Tracheal epithelial cell (primary cell): ENCODE measurements at places on chromosomes 12 and 14. TPM values are rescaled to one million over a fixed set of nuclear protein-coding genes. Genes with fewer than 3 reads are reported as not detected.

The WNT1 gene
- total RNA-seq = not detected in 2 replicates

The CMKLR1 gene
- not detected in 2 replicates for total RNA-seq

The VAMP1 gene
- under 0.01 and 0.21 TPM in 2 replicates for total RNA-seq

The TAMALIN gene
- total RNA-seq = 0.48 TPM in 1 of 2 replicates, not detected in the other

The GPR132 gene
- 0.24 TPM in 1 of 2 replicates, not detected in the other for total RNA-seq

The ANO4 gene
- total RNA-seq = 0.43 and 1.9 TPM in 2 replicates

The ARHGEF40 gene
- 11.5 and 18.3 TPM in 2 replicates for total RNA-seq

The AQP2 gene
- under 0.01 TPM in 1 of 2 replicates, not detected in the other for total RNA-seq

The LTB4R gene
- total RNA-seq = 13.5 and 13.6 TPM in 2 replicates

The PCED1B gene
- total RNA-seq = 0.48 and 0.85 TPM in 2 replicates

The TMPRSS12 gene
- total RNA-seq = not detected in 2 replicates

The SRGAP1 gene
- 3.1 and 6.6 TPM in 2 replicates for total RNA-seq

The MFAP5 gene
- total RNA-seq = 0.72 and 11.5 TPM in 2 replicates

The IPO4 gene
- total RNA-seq = 45.6 and 64.3 TPM in 2 replicates

The SIX6 gene
- not detected in 2 replicates for total RNA-seq

The DBX2 gene
- total RNA-seq = not detected in 2 replicates

The SIX1 gene
- total RNA-seq = 4.1 and 10.0 TPM in 2 replicates

The DIO3 gene
- not detected in 2 replicates for total RNA-seq

The LMO3 gene
- total RNA-seq = under 0.01 and 0.43 TPM in 2 replicates

The SYCP3 gene
- 0.24 TPM in 1 of 2 replicates, not detected in the other for total RNA-seq

The PMCH gene
- 0.64 TPM in 1 of 2 replicates, not detected in the other for total RNA-seq

The CLEC4D gene
- under 0.01 TPM in 1 of 2 replicates, not detected in the other for total RNA-seq

The HNF1A gene
- 0.48 TPM in 1 of 2 replicates, not detected in the other for total RNA-seq

The GPRC5D gene
- not detected in 2 replicates for total RNA-seq
